ENCODE measurements at places on chromosomes 13 and 19.

DNA sequence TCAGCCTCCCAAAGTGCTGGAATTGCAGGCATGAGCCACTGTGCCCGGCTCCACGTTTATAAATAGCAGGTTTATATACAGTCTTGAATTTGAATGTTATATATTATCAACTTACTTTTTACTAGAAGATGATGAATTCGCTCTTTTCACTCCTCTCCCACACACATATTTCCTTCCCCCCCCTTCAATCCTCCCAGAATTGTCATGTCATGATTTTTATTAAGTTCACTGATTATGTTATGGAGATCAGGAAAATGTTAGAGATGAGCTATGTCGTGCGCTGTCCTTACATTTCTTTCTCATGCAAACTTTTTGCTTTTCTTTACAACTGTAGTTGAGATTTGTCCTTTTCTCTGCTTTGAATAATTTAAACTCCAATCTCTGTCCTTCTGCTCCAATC is 17.8 kb upstream of the GRAMD1A start:
- DNase-seq, result no peak

- no peak for DNase-seq
Measured at GRCh38 chr19:57747472-57747807, 825 bp downstream of the ZNF776 start.

GRCh38 chr19:10134040-10134439 is 14.3 kb upstream of the EIF3G start:
- no peak for DNase-seq

DNA sequence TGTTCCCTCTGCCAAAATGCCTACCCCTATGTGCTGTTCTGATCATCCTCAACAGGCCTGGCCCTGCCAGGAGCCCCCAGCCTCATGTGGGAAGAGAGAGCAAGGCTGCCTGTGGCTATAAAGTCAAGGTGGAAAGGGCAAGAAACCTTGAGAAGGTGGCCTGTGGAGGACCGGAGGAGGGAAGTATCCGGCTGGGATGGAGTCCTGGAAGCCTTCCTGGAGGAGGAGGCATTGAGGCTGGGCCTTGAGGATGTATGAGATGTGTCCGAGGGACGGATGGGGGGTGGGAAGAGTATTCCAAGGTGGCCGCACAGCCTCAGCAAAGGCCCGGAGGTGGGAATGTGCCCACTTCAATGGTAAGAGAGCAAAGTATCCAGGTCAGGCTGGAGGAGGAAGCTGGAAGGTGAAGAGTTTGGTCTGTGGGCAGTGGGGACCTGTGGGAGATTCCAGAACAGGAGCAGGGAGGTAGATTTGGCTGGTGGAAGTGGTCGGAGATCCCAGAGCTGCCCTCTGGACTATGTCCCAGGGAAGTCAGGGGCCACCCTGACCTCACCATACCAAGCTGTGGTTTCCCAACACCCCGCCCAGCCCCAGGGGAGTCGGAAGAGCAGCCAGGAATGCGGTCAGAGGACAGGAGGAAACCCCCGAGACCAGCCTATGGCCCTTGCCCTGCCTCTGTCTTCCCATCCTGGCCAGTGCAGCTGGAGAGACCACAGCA is 3.0 kb upstream of the PLIN4 start:
- no peak for DNase-seq
